ENCODE measurements at places on chromosomes 3 and 15.

GRCh38 chr3:187737368-187738070, 7.7 kb downstream of the BCL6 start:
- DNase-seq, result no peak

- DNase-seq, result peak; percentile 29
Measured at GRCh38 chr3:69999140-70000027, at the start of gene SAMMSON. TSS of gene SAMMSON (plus strand) at chr3:69999733.

- no peak for DNase-seq
Measured at GRCh38 chr15:77821188-77821958, 188.7 kb upstream of the LINGO1 start.

DNA sequence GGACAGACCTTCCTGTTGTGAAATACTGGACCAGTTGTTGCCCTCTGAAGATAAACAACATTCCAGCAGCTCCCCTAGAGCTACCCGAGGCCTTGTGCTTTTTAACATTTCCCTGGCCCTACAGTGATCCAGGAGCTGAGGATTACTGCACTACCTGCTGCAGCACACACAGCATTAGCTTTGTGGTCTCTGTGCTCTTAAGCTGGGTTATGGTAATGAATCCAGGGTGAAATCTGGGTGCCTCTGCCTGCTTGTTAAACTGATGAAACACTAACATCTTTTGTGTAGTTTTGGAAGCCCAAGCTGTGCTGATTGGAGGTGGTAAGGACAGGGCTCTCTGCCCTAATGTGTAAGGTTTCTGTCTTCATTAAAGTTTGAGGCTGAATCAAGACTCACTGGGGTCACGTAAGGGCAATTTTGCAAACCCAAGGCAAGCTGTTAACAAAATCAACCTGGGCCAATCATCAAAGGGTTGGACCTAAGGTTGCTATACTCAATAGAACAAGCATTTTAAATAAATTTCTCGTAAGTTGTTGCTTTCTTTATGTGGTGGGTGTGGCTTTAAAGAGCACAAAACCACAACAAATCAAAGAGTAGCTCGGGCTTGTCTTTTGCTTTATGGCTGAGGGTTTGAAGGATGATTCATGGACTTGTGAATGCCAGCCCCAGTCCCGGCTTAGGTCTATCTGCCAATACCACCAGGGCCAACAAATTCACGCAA, 183.9 kb downstream of the TPRG1 start:
- no peak for DNase-seq

DNA sequence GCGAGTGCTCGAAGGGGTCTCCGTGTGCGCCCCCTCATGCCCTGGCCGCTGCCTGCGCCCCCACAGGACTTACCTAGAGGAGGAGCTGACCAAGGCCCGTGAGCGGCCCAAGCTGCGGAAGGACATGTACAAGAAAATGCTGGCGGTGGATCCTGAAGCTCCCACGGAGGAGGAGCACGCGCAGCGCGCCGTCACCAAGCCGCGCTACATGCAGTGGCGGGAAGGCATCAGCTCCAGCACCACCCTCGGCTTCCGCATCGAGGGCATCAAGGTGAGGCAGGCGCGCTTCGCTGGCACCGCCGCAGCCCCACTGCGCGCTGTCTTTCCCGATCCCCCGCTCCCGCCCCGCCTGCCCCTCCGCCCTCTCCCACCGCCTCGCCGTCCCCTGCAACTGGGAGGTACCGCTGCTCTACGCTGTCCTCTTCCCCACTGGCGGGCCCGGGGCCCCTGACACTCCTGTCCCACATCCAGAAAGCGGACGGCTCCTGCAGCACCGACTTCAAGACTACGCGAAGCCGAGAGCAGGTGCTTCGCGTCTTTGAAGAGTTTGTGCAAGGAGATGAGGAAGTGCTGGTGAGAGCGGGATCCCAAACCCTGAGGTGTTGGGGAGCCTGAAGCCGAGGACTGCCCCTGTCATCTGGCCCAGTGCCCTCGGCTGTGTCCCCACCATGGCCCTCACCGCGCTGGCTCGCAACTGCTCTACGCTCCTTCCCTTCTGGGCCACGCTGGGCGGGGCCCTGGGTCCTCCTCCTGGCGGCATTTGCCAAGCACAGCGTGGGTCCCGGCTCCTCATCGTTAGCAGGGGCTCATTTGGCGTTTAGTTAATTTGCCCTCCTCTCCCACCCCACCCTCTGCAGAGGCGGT, 8.5 kb downstream of the ITPKA start:
- no peak for DNase-seq

DNA sequence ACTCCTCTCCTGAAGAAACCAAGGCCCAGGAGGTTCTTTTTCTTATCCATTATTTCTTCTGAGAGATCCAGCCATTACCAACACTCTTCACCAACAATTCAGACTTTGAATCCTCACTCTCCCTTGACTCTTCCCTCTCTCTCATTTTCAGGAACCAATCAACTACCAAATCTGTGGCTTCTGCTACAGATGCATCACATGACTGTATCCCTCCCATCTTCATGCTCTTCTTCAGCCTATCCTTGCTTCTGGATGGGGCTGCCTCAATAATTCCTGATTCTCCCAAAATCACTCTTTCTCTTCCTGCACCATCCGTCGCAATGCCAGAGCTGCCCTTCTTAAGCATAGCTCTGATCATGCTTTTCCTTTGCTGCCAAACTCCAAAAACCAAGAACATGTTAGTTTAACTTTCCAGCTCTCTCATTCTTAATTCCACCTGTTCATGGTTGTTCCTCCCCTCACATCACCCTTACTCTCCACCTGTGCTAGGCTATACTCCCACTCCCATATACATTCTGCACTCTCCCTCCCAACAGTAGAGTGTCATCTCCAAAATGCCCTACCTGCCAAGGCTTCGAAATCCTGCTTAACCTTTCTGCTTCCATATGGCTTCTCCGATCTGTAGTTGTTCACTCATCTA, 13.5 kb downstream of the PLD1 start:
- DNase-seq, result no peak

DNA sequence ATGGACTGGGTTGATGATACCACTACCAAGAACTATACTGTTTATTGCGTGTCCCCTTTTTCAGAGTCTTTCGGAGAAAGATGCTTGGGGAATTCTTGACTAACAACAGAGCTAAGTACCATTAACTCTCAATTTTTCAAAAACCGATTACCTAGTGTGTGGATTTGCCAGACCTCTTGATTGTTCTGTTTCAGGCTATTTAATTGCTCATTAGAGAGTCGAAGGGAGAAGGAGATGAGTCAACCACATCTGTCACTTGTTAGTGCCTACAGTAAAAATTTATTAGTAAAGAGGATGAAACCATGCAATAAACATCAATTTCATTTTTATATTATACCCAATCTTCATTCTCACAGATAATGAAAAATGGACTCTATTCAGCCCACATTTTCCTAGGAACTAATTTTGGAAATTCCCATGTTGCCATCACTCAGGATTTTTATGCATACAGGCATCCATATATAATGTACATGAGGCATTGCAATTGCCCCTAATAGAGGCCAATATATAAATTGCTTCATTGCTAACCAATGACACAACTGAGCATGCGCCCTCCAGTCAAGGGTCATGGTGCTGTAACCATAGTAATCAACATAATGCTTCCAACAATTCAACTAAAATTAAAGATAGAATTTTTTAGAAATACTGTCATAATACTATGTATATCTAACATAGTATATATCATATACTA, 541.7 kb downstream of the TBL1XR1 start:
- DNase-seq, result no peak

GRCh38 chr3:152968388-152969024, 133.6 kb downstream of the P2RY1 start:
- DNase-seq, result no peak

DNA sequence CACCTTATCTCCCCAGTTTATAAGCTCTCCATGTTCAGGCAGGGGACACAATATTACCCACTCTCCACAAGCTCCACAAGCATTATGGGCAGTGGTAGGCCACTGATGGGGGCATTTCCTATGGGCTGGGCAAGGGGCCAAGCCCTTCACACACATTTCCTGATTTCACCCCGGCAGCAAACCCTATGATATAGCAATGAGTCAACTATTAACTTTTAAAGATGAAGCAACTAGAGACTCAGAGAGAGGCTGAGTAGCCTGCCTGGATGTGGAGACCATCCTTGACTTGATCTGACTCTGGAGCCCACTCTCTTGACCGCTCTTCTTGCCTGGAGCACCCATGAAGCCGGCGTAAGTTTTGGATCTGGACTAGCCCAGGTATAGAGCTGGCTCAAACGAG, 27.4 kb downstream of the FOXL2NB start:
- no peak for DNase-seq

- DNase-seq, result no peak
Measured at GRCh38 chr3:18656866-18657265, 231.7 kb upstream of the SATB1 start.

DNA sequence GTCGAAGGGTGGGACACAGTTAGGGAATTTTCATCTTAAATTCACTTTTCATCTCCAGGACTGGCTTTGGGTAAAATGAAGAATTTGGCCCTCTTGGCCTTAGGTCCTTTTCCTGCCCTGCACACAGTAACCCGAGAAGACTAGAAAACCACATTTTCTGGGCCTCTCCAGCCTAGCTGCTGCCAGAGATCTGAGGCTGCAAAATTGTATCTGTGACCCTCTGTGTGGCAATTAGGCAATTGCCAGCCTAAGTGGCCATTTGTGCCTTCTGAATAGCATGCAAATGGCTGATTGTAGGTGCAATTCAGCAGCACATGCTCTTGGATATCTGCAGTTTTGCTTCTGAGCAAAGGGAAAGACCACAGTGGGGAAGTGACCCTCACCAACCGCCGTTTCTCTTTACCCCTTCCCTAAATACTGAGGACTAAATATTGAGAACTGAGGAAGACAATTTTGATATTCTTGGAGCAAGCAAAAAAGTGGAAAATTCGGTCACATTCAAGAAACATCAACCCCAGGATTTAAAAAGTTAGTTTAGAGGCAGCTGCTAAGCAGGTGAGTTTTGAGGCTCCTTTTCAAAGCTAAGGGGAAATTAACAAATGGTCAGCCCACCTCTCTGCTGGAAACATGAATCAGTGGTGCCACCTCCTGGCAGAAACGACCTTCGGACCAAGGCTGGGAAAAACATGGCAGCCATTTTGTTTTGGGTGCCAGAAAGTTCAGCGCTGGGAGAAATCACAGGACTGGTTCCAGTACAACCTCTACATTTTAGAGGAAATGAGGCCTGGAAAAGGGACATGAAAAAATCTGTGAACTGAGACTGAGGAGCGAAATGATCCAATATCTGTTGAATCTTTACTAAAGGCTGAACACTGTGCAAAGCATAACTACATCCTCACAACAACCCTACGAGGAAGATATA, 56.6 kb upstream of the PRTG start:
- no peak for DNase-seq

- DNase-seq, result no peak
Measured at GRCh38 chr3:125641891-125642290, 46.6 kb upstream of the OSBPL11 start.

- DNase-seq, result no peak
Measured at GRCh38 chr15:68307131-68307928, 29.8 kb downstream of the FEM1B start.

DNA sequence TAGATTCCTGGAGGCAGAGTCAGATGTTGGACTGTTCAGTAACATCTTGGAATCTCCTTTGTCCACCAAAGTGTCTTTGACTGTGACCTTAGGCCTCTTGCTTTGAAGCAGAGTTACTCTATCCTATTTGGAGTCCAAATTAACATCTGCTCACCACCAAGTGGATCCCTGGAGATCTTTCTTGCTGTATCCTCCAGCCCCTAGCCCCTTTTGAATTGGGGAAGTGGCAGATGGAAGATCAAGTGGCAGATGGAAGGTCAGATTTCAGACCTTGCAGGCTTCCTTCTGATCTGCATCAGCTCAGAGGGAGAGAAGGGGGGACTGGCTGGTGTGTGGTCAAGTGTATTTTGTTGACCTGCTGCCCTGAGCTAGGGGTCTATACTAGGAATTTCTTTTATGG, 125.0 kb upstream of the ROPN1 start:
- no peak for DNase-seq

- DNase-seq, result no peak
Measured at GRCh38 chr3:134667956-134668355, 17.1 kb upstream of the KY start.

- no peak for DNase-seq
Measured at GRCh38 chr3:112980080-112980479, 5.2 kb upstream of the CD200R1 start.

DNA sequence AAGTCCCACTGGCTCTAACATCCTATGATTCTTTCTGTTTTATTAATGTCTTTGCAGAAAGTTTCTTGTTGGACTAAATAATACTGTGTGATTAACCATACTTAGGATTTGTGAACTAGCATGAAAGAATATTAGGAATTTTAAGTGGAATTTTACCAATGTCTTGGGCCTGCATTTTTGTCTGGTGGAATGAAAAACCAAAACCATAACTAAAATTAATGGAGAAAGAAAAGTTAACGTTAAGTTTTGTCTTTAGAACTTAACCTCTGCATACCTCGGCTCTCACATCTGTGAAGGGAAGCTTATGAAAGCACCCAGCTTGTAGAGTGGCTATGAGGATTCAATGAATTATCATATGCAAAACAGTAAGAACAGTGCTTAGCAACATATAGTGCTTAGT, 6.5 kb downstream of the FBN1 start:
- no peak for DNase-seq

GRCh38 chr3:189772584-189772983, 141.4 kb downstream of the TP63 start:
- no peak for DNase-seq

DNA sequence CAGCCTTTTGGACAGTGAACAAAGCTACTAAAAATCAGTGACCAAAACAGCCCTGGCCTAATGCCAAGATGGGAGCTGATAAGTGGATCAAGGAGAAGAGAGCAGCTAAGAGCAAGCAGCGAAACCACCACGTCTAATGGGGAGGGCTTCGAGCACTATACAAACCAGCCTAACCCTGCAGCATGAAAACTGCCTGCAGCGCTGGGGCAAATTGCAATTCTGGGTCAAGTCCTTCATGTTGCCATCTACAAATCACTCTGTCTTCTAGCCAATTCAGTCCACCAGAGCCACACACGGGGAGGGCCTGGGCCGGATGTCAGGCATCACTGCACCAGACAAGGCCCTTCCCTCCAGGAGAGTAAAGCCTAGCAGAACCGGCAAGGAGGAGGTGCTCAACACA, 30.5 kb upstream of the SPATA12 start:
- DNase-seq, result no peak

- DNase-seq, result no peak
Measured at GRCh38 chr15:80609512-80609946, 85.6 kb upstream of the ABHD17C start.

DNA sequence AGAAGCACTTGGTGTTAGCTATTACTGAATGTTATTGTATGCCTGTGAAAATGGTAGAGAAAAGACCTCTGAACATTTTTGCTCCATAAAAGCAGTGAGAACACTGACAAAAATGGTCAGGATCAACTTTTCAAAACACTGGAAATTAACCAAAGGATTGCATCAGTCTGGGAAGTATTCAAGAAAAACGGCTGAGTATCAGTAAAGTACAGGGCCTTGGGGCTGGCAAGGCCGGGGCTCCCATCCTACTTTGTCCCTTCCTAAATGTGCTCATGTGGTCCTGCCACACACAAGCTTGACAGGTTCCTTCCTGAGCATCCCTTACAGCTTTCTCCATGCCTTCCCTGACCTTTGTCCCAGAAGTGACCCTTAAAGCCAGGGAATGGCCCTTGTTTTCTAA, 84.0 kb downstream of the CFAP20DC start:
- DNase-seq, result peak; percentile 24

- no peak for DNase-seq
Measured at GRCh38 chr3:4996771-4997291, 17.6 kb downstream of the BHLHE40 start.

All from BJ (cell line).